ENCODE measurements at places on chromosomes 1 and 21.

GRCh38 chr1:160726114-160726497 lies 12.9 kb upstream of the SLAMF7 start:
- DNase-seq = no peak

GRCh38 chr1:29632806-29633615 lies 396.7 kb downstream of the PTPRU start:
- DNase-seq = no peak

DNA sequence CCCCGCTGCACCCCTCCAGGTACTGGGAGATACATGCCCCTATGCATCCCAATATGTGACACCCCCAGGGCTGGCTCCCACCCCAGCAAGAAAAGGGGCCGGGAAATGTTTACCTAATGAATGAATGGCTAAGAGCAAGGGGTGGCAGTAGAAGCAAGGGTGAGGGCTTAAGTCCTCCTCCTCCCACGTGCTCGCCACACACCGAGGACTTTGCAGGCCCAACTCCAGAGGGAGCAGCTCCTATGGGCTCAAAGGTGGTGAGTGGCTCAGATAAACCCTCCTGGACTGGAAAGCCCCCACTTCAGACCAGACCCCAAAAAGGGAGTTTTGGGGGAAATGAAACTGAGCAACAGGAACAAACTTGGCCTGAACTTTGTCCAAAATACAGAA lies 11.4 kb downstream of the SLC45A3 start:
- peak; percentile 78 for DNase-seq

GRCh38 chr1:161068306-161069234 lies 1.1 kb downstream of the ARHGAP30 start:
- peak; percentile 84 for DNase-seq

DNA sequence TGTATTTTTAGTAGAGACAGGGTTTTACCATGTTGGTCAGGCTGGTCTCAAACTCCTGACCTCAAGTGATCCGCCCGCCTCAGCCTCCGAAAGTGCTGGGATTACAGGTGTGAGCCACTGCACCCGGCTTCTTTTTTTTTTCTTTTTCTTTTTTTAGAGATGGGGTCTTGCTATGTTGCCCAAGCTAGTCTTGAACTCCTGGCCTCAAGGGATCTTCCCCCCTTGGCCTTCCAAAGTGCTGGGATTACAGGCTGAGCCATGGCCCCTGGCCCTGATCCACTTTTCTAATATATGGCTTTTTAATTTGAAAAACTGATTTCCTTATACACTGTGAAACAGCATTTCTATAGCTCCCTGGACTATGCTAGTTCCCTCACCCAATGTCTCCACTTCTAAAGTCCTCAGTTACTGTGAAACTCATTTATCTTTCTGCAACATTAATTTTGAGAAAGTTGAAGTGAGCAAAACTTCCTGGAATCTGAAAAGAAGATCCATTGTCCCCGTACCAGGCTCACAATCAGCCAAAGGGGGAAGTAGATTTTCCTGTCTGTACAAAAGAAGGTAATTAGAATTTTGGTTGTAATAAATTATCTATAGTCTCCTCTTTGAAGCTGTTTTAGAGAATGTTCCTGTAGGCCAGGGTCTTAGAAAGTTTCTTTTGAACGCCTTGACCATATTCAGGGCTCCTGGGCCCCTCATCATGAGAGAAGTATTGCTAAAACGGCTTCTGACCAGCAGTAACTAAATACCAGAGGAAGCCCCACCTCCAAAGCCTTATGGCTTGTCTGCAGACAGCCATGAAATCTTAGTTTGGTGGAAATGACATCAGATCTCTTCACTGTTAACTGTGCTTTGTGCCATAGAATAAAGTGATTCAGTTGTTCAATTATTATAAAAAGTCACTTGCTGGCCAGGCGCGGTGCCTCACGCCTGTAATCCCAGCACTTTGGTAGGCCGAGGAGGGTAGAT lies 34.9 kb downstream of the DEGS1 start:
- DNase-seq = no peak

DNA sequence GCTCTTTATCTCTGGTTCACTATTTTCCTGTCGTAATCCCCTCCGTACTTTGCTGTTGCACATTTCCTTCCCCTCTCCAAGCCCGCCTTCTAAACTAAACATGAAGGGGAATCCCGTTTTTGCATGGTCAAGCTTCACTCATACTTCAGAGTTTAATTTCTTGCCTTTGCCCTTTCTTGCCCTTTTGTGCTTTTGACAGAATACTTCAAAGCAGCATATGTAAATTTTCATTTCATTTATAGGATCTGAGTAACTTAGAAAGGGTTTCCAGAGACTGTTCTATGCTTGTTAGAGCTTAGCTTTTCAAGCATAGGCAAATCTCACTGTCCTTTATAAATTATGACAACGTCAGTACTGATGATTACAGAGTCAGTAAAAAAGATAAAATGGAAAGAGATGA lies 27.7 kb downstream of the SPATA45 start:
- peak; percentile 8 for DNase-seq

DNA sequence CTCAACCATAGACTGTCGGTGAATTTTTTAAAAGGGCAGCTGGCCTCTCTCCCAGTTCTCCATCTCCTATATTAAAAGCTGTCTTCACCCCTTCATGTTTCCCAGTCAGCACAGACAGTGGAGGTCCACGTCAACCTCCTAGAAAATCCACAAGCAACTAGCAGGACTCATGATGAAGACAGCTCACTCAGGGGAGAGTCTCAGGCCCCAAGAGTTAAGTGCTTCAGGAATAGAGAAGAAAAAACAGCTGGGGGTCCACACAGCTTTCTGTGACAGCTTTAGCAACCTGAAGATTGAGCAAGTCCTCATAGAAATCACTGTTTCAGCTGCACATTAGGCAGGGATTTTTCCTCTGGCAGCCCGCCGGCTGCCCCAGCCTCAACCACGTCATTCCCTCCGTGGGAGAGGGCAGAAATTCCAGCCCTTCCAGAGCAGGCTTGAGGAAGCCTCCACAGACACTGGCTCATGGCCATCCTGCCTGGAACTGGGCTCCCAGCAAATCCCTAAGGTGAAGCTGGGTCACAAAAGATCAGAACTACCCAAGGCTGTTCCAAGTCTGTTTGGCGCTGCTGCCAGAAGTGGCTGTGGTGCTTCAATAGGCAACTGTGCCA lies 15.2 kb downstream of the GPR161 start:
- no peak for DNase-seq

- no peak for DNase-seq
These were observed 92.4 kb upstream of the PGBD5 start for GRCh38 chr1:230518511-230518910.

DNA sequence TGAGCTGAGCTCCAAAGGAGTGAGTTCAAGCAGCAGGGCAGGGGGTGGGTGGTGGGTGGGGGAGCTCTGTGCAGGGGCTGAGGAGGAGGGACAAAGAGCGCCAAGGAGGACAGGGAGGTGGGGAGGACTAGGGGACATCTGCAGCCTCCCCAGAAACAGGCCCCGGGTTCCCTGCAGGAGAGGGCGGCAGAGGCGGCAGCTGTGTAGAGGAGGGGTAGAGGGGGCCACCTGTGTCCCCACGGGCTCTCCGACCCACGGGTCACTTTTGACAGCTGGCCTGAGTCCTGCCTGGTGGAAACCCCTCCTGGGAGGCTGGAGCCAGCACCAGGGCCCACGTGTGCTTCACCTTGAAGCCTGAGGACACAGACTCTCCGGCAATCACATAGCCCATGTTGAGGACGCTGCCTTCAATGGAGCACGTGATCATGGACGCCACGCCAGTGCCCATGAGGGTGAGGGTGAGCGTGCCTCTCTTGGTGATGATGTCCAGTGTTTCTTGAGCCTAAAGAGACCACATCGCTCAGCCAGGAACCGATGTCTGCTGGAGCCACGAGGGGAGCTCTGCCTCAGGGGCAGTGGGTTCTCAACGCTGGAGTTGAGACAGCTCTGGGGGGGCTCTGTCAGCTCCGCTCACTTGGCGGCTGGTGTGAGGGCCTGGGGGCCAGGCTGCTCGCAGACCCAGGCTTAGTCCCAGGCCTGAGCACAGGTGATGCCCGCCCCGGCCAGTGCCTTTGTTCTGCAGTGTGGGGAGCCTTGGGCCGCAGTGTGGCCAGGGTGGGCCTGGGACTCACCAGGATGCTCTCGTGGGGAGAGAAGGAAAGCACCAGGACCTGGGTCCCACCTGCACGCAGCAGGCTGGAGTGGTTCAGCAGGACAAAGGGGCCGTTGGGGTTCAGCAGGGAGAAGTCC lies 6.6 kb upstream of the TMEM52 start:
- no peak for DNase-seq

GRCh38 chr1:207218512-207219362 lies 102.7 kb upstream of the CD55 start:
- no peak for DNase-seq

GRCh38 chr1:246788895-246789338 lies 64.7 kb downstream of the SCCPDH start:
- no peak for DNase-seq

- DNase-seq = no peak
These were observed 57.8 kb upstream of the CD1D start for GRCh38 chr1:158122833-158123388.

DNA sequence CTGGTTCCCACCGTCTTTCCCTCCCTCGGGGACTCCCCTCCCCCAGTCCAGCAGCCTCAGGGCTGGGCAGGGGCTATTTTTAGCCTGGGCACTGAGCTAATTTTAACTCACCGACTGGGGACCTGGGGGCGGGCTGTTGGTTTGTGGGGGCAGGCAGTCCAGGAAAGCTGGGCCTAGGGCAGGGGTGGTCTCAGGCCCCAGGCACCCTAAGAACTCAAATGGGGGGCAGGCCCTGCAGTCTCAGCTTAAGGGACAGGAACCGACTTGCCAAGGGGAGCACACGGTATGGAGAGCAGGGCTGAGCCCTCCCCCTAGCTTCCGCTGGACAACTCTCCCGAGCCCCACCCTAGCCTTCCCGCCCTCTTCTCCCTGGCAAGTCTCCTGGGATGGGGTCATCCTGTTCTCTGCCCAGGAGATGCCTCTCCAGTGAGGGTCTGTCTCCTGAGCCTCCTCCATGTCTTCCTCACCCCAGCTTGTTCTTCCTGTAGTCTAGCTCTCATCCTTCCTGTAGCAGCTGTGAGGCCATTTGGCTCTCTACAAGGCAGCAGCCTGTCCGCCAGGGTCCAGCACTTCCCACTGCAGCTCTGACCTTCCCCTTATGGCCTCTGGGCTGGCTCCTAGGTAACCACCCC lies 10.1 kb downstream of the MEF2D start:
- no peak for DNase-seq

DNA sequence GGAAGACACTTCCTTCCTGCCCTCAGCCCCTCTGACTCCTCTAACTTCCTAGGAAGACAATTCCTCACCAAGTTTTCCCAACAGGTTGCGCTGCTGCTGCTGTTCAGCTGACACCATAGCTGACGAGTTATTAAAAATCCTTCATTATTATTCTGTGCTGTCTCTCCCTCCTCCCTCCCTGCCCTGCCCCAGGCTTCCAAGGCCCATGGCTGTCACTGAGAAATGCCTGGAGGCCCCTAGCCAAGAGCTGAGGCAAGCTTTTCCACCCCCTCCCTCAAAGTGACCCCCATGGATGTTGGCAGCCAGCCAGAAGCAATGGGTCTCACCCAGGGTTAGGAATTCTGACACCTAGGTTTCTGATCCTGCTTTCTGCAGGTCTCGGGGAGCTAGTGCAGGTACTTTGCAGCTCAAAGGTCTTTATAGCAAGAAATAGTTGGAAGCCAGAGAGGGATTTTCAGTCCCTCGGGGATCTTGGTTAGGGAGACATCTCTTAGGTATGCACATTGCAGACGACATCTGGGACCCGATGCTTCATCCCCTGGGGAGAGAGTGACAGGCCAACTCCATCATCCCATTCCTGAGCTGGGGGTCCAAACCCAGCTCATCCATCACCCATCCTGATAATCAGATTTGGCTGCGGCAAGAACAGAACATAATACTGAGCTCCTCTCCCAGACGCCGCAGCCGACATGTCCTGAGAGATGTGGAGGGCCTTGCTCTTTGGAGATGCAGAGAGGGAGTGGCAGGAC lies 65.0 kb downstream of the KIRREL1 start:
- no peak for DNase-seq

- no peak for DNase-seq
These were observed 4.9 kb upstream of the PLEKHG5 start for GRCh38 chr1:6496365-6496721.

DNA sequence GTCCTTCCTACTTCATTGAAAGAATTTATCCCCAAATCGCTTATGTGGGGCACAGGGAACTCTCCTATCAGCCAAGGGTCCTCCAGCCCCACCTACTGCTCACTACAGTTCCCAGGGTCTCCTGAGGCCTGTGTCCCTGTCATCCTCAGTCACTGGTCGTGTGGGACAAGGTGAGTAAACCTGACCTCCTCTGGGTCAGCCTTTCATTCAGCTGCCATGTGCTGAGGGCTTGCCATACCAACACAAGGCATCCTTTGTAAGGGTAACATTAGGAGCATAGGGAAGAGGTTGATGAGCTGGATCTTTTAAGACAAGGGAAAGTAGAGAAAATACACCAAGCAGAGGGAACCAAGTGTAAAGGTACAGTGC lies 11.2 kb upstream of the SNAPIN start:
- no peak for DNase-seq

DNA sequence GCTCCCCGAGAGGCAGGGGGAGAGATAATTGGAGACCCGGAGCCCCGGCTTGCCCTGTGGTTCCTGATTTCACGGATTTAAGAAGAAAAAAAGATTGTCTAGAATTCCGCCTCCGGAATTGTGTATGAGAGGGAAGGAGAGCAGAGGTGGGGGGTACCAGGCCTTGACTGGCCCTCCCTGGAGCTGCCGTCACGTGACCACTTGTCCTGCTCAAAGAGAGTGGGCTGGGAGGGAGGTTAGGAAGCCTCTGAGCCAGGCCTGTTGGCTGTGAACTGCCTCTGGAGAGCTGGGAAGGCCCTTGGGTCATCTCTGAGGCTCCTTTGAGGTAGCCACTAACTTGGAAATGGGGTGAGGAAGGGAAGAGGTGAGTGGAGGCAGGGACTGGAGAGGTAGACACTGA lies 106.5 kb downstream of the GRIK3 start:
- no peak for DNase-seq

DNA sequence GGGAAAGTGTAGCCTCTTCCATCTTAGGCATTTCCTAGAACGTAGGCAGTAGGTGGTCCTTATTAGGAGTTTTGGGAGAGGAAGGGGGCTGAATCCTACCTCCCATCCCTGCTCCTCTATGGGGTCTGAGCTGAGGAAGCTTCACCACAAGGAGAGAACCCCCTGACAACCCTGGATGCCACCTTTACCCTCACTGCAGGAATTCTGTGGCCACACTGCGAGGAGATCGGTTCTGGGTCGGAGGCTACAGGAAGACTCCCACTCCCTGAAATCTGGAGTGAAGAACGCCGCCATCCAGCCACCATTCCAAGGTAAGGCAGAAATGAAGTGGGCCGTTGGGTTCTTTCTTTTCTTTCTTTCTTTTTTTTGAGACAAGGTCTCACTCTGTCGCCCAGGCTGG lies 1.5 kb downstream of the MX1 start:
- DNase-seq = no peak

- DNase-seq = no peak
These were observed 33.7 kb upstream of the KCNA2 start for GRCh38 chr1:110639724-110640386.

DNA sequence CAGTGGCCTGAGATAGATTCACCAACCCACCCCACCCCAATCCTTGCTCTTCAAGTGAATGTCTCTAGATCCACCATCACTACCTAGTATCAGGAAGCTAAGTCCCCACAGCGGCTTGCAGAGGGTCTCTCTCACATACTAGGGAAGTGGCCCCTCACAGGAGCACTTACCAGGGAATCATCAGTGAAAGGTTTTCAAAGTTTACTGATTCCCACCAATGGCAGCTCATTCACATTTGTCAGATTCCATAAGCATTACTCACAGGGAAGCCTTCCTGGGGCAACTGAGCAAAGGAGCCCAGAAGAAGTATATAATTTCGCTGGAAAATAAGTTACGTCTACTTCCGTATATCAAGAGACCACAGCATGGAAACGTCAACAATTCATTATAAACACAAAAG lies 120.8 kb downstream of the GREM2 start:
- no peak for DNase-seq
